ENCODE measurements at places on chromosomes 7 and 10. TPM values are rescaled to one million over a fixed set of nuclear protein-coding genes. Genes with fewer than 3 reads are reported as not detected.

- H3K4me1 ChIP-seq, result peaks cover 31% of the 10 kb centered on the region
- H3K4me3 ChIP-seq, result peak overlapping the region; percentile 93
- no peak overlapping the region for H3K27ac ChIP-seq
- H3K27me3 ChIP-seq, result no peaks in the 10 kb centered on the region
- peaks cover 7% of the 10 kb centered on the region for H3K36me3 ChIP-seq
These were observed 3.0 kb downstream of the BAMBI start for GRCh38 chr10:28680358-28680752.

DNA sequence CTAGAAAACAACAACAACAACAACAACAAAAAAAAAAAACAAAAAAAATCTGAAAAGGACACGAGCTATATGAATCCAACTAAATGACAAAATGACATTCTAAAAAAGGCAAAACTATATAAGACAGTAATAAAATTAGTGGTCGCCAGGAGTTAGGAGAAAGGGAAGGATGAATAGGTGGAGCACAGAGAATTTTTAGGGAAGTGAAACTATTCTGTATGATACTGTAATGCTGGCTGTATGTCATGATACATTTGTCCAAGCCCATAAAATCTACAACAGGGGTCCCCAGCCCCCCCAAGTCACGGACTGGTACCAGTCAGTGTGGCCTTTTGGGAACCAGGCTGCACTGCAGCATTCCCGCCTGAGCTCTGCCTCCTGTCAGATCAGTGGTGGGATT is 2.8 kb upstream of the PUS7 start:
- H3K27ac ChIP-seq, result no peak overlapping the region
- H3K4me3 ChIP-seq, result no peak overlapping the region
- DNase-seq, result no peak

- DNase-seq, result no peak
- H3K4me1 ChIP-seq, result no peaks in the 10 kb centered on the region
- H3K27me3 ChIP-seq, result no peaks in the 10 kb centered on the region
- H3K4me3 ChIP-seq, result no peak overlapping the region
These were observed 3.6 kb upstream of the HTR5A start for GRCh38 chr7:155066417-155066950.

DNA sequence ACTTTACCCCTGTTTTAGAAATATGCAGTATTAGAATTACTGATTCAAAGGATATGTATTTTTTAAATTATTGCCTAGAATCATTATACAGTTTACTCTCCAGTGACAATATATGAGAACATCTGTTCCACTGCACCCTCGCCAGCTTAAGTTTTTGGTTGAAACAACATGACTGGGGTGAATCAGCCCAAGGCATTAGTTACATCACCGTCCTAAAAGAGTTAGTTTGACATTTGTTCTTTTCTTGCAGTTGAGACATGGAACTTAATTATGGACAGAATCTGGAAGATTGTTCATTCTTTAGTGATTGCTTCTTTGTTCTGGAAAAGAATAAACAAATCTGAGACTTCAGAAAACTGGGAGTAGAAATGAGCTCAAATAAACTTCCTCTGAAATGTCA is 167.3 kb upstream of the DKK1 start:
- no peaks in the 10 kb centered on the region for H3K4me1 ChIP-seq
- H3K4me3 ChIP-seq, result no peak overlapping the region
- no peaks in the 10 kb centered on the region for H3K27me3 ChIP-seq
- H3K27ac ChIP-seq, result no peak overlapping the region

DNA sequence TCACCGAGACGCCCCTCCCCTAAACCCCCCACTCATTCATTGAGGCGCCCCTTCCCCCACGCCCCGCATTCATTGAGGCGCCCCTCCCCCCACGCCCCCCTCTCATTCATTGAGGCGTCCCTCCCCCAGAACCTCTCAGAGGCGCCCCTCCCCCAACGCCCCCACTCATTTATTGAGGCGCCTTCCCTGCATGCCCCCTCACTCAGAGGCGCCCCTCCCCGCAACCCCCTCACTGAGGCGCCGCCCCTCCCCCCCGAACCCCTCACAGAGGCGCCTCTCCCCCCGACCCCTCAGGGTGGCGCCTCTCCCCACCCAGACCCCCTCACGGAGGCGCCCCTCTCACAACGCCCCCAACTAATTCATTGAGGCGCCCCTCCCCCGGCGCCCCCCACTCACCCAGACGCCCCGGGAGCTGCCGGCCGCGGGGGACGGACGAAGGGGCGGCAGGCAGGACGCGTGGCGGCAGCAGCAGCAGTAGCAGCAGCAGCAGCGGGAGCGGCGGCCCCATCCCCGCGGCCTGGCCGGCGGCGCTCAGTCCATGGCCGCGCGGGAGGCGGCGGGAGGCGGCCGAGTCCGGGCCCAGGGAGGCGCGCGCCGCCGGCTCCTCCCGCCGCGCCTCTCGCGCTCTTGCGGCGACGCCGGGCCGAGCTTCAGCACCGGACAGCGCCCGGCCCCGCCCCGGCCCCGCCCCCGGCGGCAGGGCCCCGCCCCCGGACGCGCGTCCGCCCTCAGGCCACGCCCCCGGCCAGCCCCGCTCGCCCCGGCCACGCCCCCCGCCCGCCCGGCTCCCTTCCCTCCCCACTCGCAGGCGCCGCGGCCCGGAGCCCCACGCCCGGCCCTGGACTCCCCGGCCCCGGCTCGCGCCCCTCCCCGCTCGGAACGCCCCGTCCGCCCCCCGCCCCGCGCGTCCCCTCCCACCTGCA is at the start of gene PTPRN2:
Gene PTPRN2 (minus strand): TSS at position 662 of the 923 bp plus-strand sequence.
- peaks cover 85% of the 10 kb centered on the region for H3K4me1 ChIP-seq
- H3K27me3 ChIP-seq, result no peaks in the 10 kb centered on the region
- DNase-seq, result no peak
- H3K27ac ChIP-seq, result peak within 1 kb of the TSS; percentile 87

GRCh38 chr10:102613785-102614184 is 30.5 kb upstream of the TRIM8 start:
- no peaks in the 10 kb centered on the region for H3K27me3 ChIP-seq
- peaks cover 9% of the 10 kb centered on the region for H3K36me3 ChIP-seq
- H3K4me3 ChIP-seq, result no peak overlapping the region
- peaks cover 17% of the 10 kb centered on the region for H3K4me1 ChIP-seq

DNA sequence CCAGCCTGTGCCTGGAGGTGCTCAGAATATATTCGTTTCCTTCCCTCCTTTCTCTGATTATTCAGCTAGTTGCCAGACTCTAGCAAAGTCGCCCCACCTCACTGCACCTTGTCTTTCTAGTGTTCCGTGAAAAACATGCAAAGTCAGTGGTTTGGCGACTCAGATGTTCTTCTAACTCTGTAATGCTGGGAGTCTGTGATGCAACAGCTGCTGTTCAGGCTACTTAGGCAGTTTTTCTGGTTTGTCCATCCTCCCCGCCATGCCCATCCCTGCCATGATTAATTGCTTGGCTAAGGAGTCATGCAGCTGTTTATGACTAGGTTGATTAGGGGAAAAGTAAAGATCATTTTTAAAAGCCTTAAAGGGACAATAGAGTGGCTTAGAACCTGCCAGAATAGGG is 99.4 kb downstream of the MTPN start:
- no peaks in the 10 kb centered on the region for H3K4me1 ChIP-seq
- H3K36me3 ChIP-seq, result no peaks in the 10 kb centered on the region
- no peak for DNase-seq
- no peaks in the 10 kb centered on the region for H3K27me3 ChIP-seq
- H3K4me3 ChIP-seq, result no peak overlapping the region
- H3K27ac ChIP-seq, result no peak overlapping the region

DNA sequence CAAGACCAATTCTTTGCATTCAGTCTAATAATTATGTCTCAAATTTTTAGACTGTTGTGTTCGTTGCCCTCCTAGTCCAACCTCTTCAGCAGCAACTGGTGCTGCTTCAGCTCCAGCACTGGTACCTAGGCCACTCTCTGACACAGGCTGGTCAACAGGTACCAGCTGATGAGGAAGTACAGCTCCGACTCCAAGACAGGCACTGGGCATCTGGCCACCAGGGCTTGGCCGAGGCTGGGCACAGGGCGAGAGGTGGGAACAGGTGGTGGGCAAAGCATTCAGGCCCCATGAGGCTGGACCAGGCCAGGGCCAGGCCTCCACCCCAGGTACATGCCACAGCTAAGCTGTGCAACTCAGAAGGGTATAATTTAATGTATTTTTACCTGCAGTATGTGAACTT is 151.5 kb upstream of the AGR3 start:
- DNase-seq, result no peak
- H3K4me1 ChIP-seq, result peaks cover 2% of the 10 kb centered on the region
- H3K4me3 ChIP-seq, result no peak overlapping the region
- H3K36me3 ChIP-seq, result no peaks in the 10 kb centered on the region
- no peak overlapping the region for H3K27ac ChIP-seq
- no peaks in the 10 kb centered on the region for H3K27me3 ChIP-seq

GRCh38 chr7:36984710-36985312 is 260.5 kb upstream of the AOAH start:
- peak overlapping the region; percentile 62 for H3K27ac ChIP-seq
- peaks cover 54% of the 10 kb centered on the region for H3K4me1 ChIP-seq
- no peak for DNase-seq

DNA sequence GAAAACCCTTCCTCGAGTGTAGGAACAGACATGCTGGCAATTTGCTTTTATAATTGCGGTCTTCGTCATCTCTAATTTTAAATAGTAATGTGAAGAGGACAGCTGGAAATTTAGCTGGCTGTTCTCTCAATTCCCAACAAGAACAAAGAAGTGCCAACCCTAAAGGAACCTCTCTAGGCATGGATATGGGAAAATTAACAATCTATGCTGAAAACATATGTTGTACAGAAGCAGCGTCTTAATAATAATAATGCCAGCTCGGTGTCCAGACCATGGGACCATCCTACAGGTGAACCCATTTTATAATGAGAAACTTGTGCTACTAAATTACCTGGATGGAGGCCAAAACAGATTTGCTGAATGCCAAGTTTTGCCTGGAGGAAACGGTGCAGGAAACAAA is 641.4 kb upstream of the MGMT start:
- no peak for DNase-seq
- H3K27me3 ChIP-seq, result no peaks in the 10 kb centered on the region
- H3K36me3 ChIP-seq, result no peaks in the 10 kb centered on the region
- H3K4me1 ChIP-seq, result no peaks in the 10 kb centered on the region

DNA sequence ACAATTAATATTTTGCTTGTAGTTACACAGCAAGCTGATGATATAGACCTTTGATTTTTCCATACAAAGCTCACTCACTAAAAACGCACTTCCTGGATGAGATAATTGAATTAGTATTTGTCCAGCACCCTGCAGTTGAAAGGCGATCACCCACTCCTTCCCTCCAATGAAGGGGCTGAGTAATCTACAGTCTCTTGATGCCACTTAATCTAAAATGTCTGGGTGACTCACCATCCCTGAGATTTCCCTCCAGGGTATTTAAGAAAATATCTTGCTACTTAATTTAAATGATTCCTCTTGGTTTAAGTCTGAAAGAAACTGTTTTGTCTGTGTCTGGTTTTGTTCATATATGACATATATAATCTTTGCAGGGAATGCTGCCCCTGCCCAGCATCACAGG is 515.3 kb downstream of the GRID1 start:
- no peak overlapping the region for H3K4me3 ChIP-seq
- no peaks in the 10 kb centered on the region for H3K36me3 ChIP-seq
- no peaks in the 10 kb centered on the region for H3K4me1 ChIP-seq
- no peak for DNase-seq

DNA sequence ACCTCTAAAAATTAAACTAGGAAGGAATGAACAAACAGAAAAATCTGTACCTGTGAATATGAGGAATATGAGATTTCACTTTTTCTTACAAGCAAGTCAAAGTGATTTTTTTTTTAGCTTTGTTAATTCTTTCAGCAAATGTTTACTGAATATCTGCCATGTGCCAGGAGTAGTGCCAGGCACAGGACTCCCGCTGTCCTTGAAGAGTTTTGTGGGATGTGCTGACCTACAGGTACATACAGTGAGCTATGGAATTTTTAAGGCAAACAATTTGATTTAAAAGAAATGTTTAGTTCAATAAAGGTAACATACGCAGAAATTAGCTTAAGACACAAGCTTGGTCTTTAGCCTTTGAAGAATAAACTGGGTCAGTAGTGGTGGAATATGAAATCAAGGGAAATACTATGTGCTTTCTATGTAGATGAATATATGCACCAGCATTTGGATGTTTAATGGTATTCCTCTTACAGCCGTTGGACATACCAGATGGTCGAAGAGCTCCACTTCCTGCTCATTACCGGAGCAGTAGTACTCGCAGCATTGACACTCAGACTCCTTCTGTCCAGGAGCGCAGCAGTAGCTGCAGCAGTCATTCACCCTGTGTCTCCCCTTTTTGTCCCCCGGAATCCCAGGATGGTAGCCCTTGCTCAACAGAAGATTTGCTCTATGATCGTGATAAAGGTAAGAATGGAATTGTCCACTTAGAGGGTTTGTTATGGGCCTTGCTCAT is 102.0 kb downstream of the GLCCI1 start:
- no peak overlapping the region for H3K4me3 ChIP-seq
- H3K4me1 ChIP-seq, result no peaks in the 10 kb centered on the region
- no peak for DNase-seq
- no peaks in the 10 kb centered on the region for H3K36me3 ChIP-seq
- no peak overlapping the region for H3K27ac ChIP-seq
- H3K27me3 ChIP-seq, result no peaks in the 10 kb centered on the region

DNA sequence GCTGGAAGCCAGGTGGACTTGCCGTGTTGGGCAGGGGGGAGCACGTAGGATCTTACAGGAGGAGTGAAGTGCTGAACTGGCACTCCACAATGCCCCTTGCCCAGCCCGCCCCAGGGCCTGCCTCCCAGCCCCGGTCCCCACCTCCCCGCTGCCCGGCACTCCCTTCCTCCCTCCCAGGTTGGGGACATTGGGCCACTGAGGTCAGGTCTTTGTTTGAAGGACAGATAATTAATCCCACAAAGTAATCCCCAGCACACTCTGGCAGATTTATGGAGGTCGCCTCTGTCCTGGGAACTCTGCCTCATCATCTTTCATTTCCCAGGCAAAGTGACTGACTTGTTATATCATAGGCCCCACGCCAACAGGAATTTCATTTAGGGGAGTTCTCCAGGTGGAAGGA is 122.8 kb downstream of the C10orf105 start:
- H3K4me3 ChIP-seq, result no peak overlapping the region
- H3K4me1 ChIP-seq, result peaks cover 24% of the 10 kb centered on the region
- no peak overlapping the region for H3K27ac ChIP-seq
- no peaks in the 10 kb centered on the region for H3K27me3 ChIP-seq
- no peaks in the 10 kb centered on the region for H3K36me3 ChIP-seq

- peaks cover 3% of the 10 kb centered on the region for H3K27me3 ChIP-seq
- no peak overlapping the region for H3K4me3 ChIP-seq
- H3K4me1 ChIP-seq, result peaks cover 11% of the 10 kb centered on the region
- no peaks in the 10 kb centered on the region for H3K36me3 ChIP-seq
These were observed 20.4 kb upstream of the DPYSL4 start for GRCh38 chr10:132166216-132166950.

- H3K36me3 ChIP-seq, result no peaks in the 10 kb centered on the region
- peak within 1 kb of the TSS; percentile 59 for H3K27ac ChIP-seq
- H3K4me1 ChIP-seq, result peaks cover 32% of the 10 kb centered on the region
- no peaks in the 10 kb centered on the region for H3K27me3 ChIP-seq
- DNase-seq, result peak; percentile 74
- peak within 1 kb of the TSS; percentile 73 for H3K4me3 ChIP-seq
These were observed at the start of gene DNAJC12 for GRCh38 chr10:67837541-67838314. Gene DNAJC12, minus strand, starts transcription at chr10:67838188. Its CDS starts 177 bp downstream, at chr10:67838011.

The STAG3 gene
- 0.22 TPM for total RNA-seq

The INMT gene
- not detected for total RNA-seq

The ORAI2 gene
- total RNA-seq, result 6.0 TPM

The IKZF1 gene
- not detected for total RNA-seq

The C10orf88 gene
- total RNA-seq, result 13.4 TPM

The SEC31B gene
- 0.56 TPM for total RNA-seq

The TAF6 gene
- total RNA-seq, result 25.6 TPM

The CAV1 gene
- not detected for total RNA-seq

The PON3 gene
- 14.1 TPM for total RNA-seq

The ARHGAP22 gene
- total RNA-seq, result not detected

The CYP2C9 gene
- not detected for total RNA-seq

The FFAR4 gene
- not detected for total RNA-seq

Data from HepG2 (cell line).